Panc1 (cell line): ENCODE measurements at places on chromosomes 4 and X. TPM values are rescaled to one million over a fixed set of nuclear protein-coding genes. Genes with fewer than 3 reads are reported as not detected.

GRCh38 chr4:139596034-139596683 is 40.1 kb upstream of the SETD7 start:
- peaks cover 6% of the 10 kb centered on the region; the same call in 1 of the 2 replicates for H3K4me1 ChIP-seq
- H3K27ac ChIP-seq, result no peak overlapping the region
- DNase-seq, result no peak

- H3K4me3 ChIP-seq, result no peak overlapping the region
- H3K36me3 ChIP-seq, result no peaks in the 10 kb centered on the region
- no peaks in the 10 kb centered on the region for H3K27me3 ChIP-seq
Observed at GRCh38 chr4:19151684-19152083, 1100.0 kb upstream of the SLIT2 start.

DNA sequence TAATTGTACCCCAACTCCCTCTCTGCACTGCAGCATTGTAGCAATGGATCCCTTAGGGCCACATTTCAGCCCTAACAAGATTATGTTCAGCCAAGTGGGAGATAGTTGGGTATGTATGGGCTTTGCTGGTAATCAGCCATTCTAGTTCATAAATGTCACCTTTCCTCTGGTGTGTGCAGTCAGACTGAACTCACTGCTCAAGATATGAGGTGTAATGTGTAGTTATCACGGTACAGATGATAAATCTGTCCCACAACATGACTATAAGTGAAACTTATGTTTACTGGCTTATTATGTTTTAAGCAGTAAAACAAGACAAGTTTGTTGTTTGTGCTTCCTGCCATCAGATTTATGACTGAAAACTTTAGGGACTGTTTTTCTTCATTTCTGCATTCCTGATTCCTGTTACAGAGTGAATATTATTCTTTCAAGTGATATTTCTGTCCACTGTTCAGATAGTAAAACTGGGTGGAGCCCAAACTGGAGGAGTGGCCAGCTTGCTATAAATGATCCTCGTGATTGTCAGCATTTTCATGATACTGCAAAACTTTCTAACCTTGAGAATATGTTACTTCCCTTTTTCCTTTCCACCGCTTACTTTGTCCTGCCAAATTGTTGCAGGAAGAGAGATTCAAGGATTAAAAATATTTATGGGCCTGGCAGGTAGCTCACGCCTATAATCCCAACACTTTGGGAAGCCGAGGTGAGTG is 44.9 kb downstream of the ANAPC4 start:
- H3K4me1 ChIP-seq, result no peaks in the 10 kb centered on the region
- H3K36me3 ChIP-seq, result peaks cover 3% of the 10 kb centered on the region; the same call in 1 of the 2 replicates
- no peaks in the 10 kb centered on the region for H3K27me3 ChIP-seq
- H3K27ac ChIP-seq, result no peak overlapping the region
- H3K4me3 ChIP-seq, result no peak overlapping the region

DNA sequence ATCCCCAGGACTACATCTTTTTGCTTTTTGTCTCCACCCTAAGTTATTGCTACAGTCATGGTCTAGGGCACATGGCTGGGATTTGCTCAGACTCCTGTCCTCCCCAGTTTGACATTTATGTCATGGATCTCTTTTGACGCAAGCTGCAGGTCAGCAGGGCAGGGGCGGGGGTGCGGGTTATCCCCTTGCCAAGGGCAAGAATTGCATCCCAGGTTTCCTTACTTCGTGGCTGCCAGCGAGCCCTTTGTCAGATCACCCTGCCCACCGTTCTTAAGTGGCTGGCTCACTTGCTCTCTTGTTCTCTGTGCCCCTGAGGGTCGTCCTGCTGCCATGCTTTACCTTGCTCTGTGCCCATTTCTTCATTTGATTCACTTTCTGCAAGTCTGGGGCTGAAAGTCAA is 21.1 kb upstream of the UBA1 start:
- no peak for DNase-seq
- no peak overlapping the region for H3K4me3 ChIP-seq
- no peaks in the 10 kb centered on the region for H3K4me1 ChIP-seq
- H3K36me3 ChIP-seq, result peaks cover 5% of the 10 kb centered on the region
- H3K27ac ChIP-seq, result no peak overlapping the region

DNA sequence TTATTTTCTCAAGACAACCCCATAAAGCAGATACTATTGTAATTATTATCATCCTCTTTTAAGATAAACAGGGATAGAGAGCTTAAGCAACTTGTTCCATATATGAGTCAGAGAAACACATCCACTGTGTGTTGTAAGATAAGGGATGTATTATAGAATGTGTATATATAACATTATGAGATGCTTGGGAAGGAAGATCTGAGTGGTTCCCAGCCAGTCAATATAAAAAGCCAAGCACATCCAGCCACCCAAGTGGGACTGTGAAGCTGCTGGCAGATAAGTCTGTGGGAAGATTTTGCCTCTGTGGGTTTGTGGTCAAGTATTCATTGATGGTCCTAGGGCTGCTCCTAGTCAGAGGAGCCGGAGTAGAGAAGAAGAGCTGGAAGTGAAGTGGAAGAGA is 16.5 kb upstream of the BMPR1B start:
- no peak for DNase-seq
- no peak overlapping the region for H3K27ac ChIP-seq
- H3K4me3 ChIP-seq, result no peak overlapping the region
- H3K27me3 ChIP-seq, result no peaks in the 10 kb centered on the region
- no peaks in the 10 kb centered on the region for H3K4me1 ChIP-seq

GRCh38 chr4:94954251-94954650 is 196.5 kb downstream of the BMPR1B start:
- no peaks in the 10 kb centered on the region for H3K4me1 ChIP-seq
- H3K36me3 ChIP-seq, result no peaks in the 10 kb centered on the region
- H3K27ac ChIP-seq, result no peak overlapping the region

DNA sequence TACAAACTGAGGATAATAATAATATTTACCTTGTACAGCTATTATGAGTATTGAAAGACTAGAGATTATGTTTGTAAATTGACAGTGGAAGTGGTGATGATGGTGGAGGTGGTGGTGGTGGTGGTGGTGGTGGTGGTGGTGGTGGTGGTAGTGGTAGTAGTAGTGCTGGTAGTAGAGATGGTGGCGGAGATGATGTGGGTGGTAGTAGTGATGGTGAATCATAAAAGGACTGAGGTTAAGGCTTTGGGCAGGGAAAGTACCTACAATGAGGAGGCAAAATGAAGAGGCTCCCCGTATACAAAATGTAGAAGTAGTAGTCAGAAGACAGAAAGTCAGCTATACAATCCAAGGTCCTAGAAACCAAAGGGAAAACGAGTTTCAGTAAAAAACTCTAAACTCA is 214.1 kb downstream of the BCOR start:
- no peaks in the 10 kb centered on the region for H3K36me3 ChIP-seq
- DNase-seq, result no peak
- H3K27ac ChIP-seq, result no peak overlapping the region
- no peaks in the 10 kb centered on the region for H3K4me1 ChIP-seq
- H3K27me3 ChIP-seq, result no peaks in the 10 kb centered on the region
- no peak overlapping the region for H3K4me3 ChIP-seq

DNA sequence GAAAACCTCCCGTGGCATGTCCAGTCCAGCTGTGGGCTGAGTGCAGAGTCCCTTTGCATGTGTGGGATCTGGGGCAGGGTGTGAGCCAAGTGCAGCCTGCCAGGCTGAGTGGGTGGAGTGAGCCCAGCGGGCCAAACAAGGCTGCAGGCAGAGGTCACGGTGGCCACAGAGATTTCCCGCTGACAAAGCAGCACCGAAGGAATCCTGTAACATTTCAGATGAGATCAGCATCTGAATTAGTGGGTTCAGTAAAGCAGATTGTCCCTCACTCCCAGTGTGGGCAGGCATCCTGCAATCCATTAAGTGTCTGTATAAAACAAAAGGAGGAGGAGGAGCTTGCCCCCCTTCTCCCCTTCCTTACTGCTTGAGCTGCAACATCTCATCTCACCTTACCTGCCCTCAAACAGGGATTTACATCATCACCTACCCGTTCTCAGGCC is 324.4 kb downstream of the FAT4 start:
- no peak overlapping the region for H3K4me3 ChIP-seq
- no peaks in the 10 kb centered on the region for H3K36me3 ChIP-seq
- H3K27me3 ChIP-seq, result no peaks in the 10 kb centered on the region
- no peak for DNase-seq

- H3K4me1 ChIP-seq, result peaks cover 9% of the 10 kb centered on the region
- H3K27me3 ChIP-seq, result no peaks in the 10 kb centered on the region
- H3K36me3 ChIP-seq, result peaks cover 17% of the 10 kb centered on the region
- DNase-seq, result peak; percentile 32
- peak overlapping the region; percentile 97 for H3K27ac ChIP-seq
Observed at GRCh38 chr4:82900066-82900410, 497 bp upstream of the THAP9 start.

DNA sequence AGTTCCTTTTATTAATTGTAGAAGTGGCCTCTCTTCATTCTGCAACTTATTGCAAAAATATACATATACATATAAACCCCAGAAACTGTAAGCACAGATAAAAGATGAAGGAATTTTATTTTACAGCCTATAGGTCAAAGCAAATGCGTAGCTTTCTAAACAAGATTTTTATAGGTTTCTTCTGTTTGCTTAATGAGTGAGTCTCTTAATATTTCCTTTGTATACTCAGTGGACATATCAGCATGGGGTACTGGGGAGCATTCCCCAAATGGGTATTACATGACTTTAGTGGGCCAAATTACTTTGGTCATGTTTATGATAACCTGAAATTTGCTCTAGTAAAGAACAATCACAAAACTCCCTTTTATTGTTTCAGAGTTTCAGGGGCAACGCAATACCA is 1698.6 kb upstream of the IGFBP7 start:
- no peak for DNase-seq
- no peaks in the 10 kb centered on the region for H3K36me3 ChIP-seq
- no peak overlapping the region for H3K27ac ChIP-seq
- no peaks in the 10 kb centered on the region for H3K27me3 ChIP-seq
- no peaks in the 10 kb centered on the region for H3K4me1 ChIP-seq

DNA sequence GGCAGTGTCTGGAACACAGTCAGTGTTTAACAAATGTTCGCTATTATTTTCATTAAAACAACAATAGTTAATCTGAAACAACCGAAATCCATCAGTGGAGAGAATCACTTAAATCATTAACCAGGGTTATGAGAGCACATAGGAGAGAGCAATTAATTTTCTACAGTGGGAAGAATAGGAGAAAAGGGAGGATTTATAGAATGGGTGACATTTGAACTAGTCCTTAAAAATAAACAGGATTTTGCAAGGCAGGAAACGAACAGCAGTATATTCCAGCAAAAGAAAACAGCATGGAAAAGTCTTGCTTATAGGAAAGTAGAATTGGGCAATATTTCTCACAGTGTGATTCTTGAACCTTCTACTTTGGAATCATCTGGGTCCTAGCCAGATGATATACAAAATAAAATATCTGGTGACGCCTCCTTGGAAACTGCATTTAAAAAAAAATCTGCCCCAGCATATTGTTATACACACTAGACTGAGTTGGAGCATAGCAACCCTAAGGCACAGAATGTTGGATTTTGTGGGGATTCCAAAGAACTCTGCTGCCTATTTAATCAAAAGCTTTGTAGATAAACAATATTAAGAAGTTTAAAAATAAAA is 56.1 kb downstream of the INTS12 start:
- DNase-seq, result no peak
- H3K4me3 ChIP-seq, result no peak overlapping the region
- H3K4me1 ChIP-seq, result no peaks in the 10 kb centered on the region

DNA sequence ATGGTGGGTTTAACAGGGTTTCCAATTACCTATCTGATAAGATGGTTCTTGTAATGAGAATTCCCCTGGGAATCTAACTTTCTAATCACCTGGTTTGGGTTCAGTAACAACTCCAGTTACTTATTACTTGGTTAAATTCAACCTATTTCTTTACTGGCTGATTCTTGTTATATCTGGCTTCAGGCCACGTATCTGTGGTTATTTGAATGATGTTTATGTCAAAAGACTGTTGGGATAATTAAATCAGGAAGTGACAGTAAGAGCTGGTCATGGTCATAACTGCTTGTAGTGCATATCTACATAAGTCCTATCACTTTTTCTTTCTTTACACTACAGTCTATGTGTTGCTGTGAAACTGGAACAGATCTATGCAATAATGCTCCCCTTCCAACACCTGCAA is 108.1 kb downstream of the MID1 start:
- H3K27ac ChIP-seq, result no peak overlapping the region
- H3K4me1 ChIP-seq, result no peaks in the 10 kb centered on the region; the same call in 1 of the 2 replicates
- H3K4me3 ChIP-seq, result no peak overlapping the region
- DNase-seq, result no peak
- no peaks in the 10 kb centered on the region for H3K36me3 ChIP-seq

GRCh38 chr4:1570291-1571164 is 113.6 kb downstream of the FAM53A start:
- H3K27ac ChIP-seq, result no peak overlapping the region
- no peaks in the 10 kb centered on the region for H3K27me3 ChIP-seq
- no peaks in the 10 kb centered on the region; the same call in 1 of the 2 replicates for H3K4me1 ChIP-seq
- H3K36me3 ChIP-seq, result no peaks in the 10 kb centered on the region
- no peak for DNase-seq

GRCh38 chr4:186037692-186038658 is 31.0 kb upstream of the TLR3 start:
- H3K27ac ChIP-seq, result no peak overlapping the region
- H3K4me3 ChIP-seq, result no peak overlapping the region
- H3K4me1 ChIP-seq, result peaks cover 4% of the 10 kb centered on the region; the same call in 1 of the 2 replicates
- no peaks in the 10 kb centered on the region for H3K27me3 ChIP-seq
- H3K36me3 ChIP-seq, result no peaks in the 10 kb centered on the region

GRCh38 chrX:130393451-130394074 is 8.1 kb upstream of the GPR119 start:
- no peak overlapping the region for H3K4me3 ChIP-seq
- no peaks in the 10 kb centered on the region for H3K36me3 ChIP-seq
- no peak overlapping the region for H3K27ac ChIP-seq
- H3K4me1 ChIP-seq, result no peaks in the 10 kb centered on the region
- peak; percentile 20 for DNase-seq

- H3K4me3 ChIP-seq, result no peak overlapping the region
- H3K27ac ChIP-seq, result no peak overlapping the region
- H3K4me1 ChIP-seq, result no peaks in the 10 kb centered on the region
Observed at GRCh38 chrX:17373337-17373736, 1.7 kb upstream of the NHS start.

TFE3 gene
- 45.9 TPM for total RNA-seq

PDGFRA gene
- total RNA-seq, result 0.15 TPM

POLA1 gene
- total RNA-seq, result 10.5 TPM

SOD3 gene
- 1.0 TPM for total RNA-seq

SPRY1 gene
- 77.8 TPM for total RNA-seq

BMP3 gene
- total RNA-seq, result 0.08 TPM
